ENCODE measurements at places on chromosomes 1 and 21. TPM values are rescaled to one million over a fixed set of nuclear protein-coding genes. Genes with fewer than 3 reads are reported as not detected.

DNA sequence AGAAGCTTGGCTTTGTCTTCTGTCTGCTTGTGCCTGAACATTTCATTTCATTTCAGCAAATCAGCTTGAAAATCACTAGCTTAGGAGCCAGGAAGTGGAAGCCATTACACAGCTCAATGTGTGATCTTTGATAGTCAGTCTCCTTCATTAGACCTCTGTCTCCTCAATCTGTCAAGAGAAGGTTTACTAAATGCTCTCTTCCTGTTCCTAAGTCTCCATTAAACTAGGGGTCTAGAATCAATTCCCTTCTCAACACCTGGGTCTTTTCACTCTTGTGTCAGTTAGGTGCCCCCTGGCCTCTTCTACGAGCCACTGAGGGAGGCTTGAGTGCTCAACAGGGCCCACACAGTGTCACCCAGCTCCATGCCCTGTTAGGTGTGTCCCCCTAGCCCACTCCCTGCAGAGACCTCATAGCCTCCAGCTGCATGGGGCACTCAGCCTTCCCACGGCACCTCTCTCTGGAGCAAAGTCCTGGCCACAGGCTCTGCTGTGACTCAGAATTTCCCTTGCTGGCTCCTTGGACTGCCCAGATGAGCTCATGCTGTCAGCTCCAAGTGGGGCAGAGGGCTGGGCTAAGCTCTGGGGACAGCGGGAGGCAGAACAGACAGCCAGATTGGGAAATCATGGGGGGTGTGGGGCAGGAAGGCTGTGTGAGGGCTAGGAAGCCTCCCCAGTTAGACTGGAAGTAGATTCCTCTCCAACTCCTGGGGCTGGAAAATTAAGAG, 115.7 kb upstream of the IPO9 start:
- H3K27ac ChIP-seq, result peak overlapping the region; percentile 98
- peaks cover 43% of the 10 kb centered on the region for H3K4me1 ChIP-seq
- no peaks in the 10 kb centered on the region for H3K36me3 ChIP-seq

DNA sequence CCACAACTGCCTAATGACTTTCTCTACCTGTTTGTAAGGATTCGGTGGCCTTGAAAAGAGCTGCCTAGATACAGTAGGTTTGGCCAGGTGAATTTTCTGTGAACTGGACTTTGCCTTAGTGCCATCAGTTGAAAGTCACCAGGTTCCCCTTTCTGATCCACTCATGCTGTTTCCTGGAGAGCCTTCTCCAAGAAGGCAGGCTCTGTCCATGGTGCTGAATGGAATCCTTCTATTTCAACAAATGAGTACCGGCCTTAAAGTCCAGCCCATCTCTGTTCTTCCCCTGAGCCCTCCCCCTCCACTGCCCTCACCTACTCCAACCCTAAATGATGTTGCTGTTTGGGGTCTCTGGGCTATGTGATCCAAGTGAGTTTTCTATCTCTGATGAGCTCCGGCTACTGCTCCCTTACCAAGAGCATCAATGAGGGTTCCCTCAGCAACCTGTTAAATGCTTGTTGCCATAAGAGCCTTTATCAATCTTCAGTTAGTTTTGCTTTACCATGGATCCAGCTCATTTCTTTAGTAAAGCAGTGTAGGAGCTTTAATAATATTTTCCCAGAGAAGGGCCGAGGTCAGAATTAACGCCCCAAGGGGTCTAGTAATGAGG, 500.4 kb downstream of the PTPRU start:
- no peak overlapping the region for H3K27ac ChIP-seq
- no peak overlapping the region for H3K4me3 ChIP-seq
- H3K27me3 ChIP-seq, result peaks cover 47% of the 10 kb centered on the region
- no peak for DNase-seq

DNA sequence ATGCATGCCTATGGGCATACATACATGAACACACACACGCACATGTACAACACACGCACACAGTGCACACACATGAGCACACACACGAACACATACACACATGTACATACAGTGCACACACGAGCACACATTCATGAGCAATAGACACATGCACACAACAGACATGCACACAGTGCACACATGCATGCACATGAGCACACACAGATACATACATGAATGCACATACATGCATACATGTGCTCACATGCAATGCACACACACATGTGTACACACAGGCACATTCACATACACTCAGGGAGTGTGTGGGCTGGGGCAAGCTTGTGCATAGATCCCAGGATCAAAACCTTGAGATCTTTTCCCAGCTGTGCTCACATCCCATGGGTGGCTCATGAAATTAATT, 18.9 kb downstream of the CRYAA start:
- no peak overlapping the region for H3K4me3 ChIP-seq
- no peak for DNase-seq
- no peaks in the 10 kb centered on the region for H3K36me3 ChIP-seq
- H3K27ac ChIP-seq, result no peak overlapping the region

Gene GUCA2B
- total RNA-seq, result not detected
